Stimulated activated CD8-positive, alpha-beta memory T cell treated with anti-CD3 and anti-CD28 coated beads, Interleukin-4, amount 100 ng/mL, for 1 hour (primary cell): ENCODE measurements at places on chromosomes 7 and 10.

GRCh38 chr10:58028597-58029366, 238.9 kb downstream of the IPMK start:
- DNase-seq: no peak

- DNase-seq: no peak
These were observed 33.2 kb downstream of the CDH23 start for GRCh38 chr10:71429929-71430328.

DNA sequence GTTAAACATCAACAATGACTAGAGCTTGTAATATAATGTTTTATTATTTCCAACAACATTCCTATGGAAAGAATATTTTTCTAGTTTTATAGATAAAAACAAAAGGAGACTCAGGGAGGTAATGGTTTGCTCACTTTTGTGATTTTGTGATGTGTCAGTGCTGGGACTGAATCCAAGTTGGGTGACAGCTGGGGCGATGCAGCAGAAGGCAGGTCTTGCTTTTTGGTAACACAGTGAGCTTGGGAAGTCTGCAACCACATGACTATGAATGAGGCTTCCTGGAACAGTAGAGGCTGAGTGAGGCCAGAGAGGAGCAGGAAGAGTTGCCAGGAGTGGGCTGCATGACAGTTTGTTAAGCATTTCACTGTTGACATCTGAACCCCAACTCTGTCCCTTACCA, 4.9 kb upstream of the YKT6 start:
- DNase-seq: no peak

DNA sequence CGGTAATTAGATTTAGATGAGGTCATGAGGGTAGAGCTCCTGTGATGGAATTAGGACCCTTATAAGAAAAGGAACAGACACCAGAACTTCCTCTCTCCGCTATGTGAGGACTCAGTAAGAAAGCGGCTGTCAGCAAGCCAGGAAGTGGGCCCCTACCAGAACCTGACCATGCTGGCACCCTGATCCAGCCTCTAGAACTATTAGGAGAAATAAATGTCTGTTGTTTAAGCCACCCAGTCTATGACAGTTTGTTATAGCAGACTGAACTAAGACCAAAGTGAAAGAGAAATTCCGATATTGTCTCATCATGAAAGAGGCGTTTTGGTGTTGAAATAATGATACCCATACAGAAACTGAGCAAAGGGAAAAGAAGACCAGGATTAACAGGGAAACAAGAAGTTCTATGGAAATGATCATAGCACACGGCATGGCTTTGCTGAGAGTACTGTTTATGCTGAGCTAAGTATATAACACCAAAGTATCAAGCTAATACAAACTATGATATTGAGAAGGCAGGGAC, 9.2 kb downstream of the CLEC2L start:
- no peak for DNase-seq

GRCh38 chr7:85033263-85033662, 153.6 kb downstream of the SEMA3D start:
- no peak for DNase-seq

- DNase-seq: no peak
These were observed 182.3 kb downstream of the NPSR1 start for GRCh38 chr7:34840176-34840785.

- DNase-seq: no peak
These were observed 13.4 kb downstream of the HNRNPF start for GRCh38 chr10:43395571-43396060.

GRCh38 chr7:100693312-100694097, 545 bp downstream of the GIGYF1 start:
- no peak for DNase-seq

GRCh38 chr7:49883933-49884332, 110.5 kb downstream of the VWC2 start:
- no peak for DNase-seq

DNA sequence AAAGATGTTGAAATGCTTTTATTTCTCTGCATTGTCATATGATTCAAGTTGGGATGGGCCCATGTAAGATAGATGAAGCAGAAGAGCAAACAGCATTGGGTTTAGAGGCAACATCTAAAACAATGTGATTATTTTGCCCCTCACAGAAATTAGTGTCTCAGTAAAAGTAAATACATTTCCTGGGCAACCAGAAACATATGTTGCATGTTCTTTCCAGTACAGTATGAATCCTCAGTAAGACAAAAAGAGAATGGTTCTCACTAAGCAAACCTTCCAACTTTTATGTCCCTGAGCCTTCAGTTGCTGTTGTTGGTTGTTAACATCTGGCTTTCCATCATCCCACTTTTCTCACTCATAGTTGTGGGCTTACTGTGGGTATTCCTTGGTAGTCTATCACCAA, 222.5 kb upstream of the PRPS1L1 start:
- DNase-seq: no peak

DNA sequence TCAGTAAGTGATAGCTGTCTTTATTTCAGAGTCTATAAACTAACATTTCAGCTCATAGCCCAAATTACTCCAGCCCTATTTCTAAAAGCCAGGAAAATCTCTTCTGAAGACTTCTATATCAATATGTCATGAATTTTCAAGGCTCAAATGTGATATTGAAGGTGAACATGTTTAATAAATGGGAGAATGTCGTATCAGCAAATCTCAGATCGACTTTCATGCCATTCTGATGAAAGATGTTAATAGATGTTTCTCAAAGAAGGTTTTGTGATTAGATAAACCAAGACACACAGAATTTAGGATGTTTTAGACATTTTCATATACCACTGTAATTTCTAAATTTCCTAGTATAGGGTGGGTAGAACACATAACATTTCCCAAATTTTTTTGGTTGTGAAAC, 380.6 kb downstream of the ARL4A start:
- no peak for DNase-seq

DNA sequence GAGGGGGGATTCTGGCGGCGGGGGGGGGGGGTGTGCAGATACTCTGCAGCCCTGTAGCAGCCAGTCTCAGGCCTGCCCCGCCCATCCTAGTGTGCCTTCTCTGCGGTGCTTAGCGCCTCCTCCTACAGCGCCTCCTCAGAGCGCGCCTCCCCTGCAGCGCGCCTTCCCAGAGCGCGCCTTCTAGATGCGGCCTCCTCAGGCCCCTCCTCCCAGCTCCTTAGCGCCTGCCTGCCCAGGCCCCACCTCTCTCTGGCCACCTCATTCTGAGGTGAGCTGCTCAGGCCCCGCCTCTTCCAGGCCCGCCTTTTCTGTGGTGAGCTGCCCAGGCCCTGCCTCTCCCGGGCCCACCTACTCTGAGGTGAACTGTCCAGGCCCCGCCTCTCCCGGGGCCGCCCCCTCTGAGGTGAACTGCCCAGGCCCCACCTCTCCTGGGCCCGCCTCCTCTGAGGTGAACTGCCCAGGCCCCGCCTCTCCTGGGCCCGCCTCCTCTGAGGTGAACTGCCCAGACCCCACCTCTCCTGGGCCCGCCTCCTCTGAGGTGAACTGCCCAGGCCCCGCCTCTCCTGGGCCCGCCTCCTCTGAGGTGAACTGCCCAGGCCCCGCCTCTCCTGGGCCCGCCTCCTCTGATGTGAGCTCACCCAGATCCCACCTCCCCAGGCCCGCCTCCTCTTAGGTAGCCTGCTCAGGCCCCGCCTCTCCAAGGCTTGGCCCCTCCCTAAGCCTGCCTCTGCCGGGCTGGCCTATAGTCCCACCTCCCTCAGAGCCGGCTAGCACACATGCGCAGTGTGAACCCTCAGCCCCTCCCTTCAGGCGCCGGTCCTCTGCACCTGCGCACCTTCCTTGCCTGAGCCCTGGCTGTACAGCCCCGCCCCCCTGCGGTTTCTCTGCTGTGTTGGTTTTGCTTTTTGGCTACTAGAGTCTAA, 2.1 kb upstream of the SGCE start:
- DNase-seq: peak; percentile 85

GRCh38 chr10:70355051-70356021, 27.1 kb downstream of the LRRC20 start:
- DNase-seq: no peak

DNA sequence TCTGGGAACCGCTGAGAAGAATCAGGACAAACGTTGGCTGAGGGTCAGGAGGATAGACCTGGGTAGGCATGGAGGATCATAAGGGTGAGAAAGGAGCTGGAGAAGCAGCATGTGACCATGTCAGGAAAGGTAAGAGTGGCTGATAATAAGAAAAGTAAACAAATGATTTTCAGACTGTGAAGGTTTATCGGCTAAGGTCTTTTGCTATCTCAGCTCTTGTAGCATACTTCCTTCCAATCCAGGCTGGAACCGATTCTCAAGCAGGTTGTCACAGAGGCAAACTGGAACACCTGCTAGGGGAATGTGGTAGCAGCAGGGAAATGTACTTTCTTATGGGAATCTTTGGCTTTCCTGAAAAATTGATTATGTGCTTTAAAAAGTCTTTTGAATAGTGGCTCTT, 74.7 kb downstream of the TMEM168 start:
- no peak for DNase-seq

GRCh38 chr7:72453471-72453870, 41.3 kb upstream of the CALN1 start:
- DNase-seq: no peak

GRCh38 chr10:44234483-44234875, 150.4 kb downstream of the CXCL12 start:
- DNase-seq: no peak

GRCh38 chr7:28114056-28114455, 66.5 kb downstream of the JAZF1 start:
- no peak for DNase-seq

- no peak for DNase-seq
These were observed 29.5 kb downstream of the CTNNA3 start for GRCh38 chr10:67666416-67667034.

DNA sequence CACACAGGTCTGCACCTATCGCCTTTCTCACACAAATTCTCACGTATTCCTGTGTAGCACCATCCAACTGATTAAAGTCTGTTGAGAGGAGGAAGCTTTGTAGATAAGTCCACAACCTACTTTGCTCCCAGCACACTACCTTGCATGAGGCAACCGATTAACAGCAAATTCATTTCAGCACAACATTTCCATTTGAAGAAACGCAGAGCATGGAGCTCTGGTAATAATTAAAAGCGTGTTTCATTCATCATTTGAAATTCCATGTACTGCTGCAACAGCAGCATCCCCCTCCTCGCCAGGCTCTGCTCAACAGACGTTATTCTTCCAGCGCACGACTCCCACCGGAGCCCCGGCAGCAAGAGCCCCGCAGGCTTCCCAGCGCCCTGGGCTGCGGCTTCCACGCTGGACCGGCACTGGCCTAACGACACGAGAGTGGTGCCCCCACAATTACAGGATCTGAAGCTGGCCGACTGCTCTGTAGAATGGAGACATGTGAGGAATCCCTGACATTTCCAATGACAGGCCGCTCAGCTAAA, 118.8 kb downstream of the DIP2C start:
- no peak for DNase-seq

DNA sequence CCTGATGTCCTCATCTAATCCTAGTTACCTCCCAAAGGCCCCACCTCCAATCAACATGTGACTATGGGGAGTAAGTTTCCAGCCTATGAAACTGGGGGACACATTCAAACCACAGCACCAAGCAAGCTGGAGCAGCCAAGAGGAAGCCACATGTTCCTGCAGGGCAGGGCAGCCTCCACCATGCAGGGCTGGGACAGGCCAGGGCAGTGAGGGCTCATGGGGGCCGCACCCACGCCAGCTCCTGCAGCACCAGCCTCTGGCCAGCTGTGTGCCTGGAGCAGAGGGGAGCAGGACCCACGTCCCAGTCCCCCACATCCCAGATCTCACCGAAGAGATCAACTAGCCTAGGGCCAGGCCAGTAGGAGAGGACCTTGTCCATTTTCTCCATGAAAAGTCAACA, 85.9 kb upstream of the INSIG1 start:
- DNase-seq: no peak

GRCh38 chr7:152136686-152137085, 111.2 kb downstream of the GALNT11 start:
- no peak for DNase-seq

GRCh38 chr10:50421026-50421719, 169.9 kb upstream of the ASAH2 start:
- DNase-seq: no peak

DNA sequence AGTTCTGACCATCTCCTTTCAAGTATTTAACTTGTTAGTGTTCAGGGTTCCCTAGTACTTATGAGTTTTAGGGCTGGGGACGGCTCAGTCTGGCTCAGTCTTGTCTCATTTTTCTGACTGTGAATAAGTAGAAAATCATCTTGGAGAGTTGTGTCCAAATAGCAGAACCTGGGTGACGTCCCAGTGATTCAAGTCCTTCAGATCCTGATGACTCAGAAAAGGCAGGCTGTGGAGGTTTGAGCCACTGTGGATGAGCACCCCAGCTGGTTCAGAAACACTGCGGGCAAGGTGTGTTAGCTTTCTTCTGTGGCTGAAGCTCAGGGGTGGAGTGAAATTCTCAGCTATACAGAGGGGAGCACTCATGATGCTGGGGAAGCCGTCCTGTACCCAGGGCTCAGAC, 154.4 kb upstream of the NPY start:
- DNase-seq: no peak

DNA sequence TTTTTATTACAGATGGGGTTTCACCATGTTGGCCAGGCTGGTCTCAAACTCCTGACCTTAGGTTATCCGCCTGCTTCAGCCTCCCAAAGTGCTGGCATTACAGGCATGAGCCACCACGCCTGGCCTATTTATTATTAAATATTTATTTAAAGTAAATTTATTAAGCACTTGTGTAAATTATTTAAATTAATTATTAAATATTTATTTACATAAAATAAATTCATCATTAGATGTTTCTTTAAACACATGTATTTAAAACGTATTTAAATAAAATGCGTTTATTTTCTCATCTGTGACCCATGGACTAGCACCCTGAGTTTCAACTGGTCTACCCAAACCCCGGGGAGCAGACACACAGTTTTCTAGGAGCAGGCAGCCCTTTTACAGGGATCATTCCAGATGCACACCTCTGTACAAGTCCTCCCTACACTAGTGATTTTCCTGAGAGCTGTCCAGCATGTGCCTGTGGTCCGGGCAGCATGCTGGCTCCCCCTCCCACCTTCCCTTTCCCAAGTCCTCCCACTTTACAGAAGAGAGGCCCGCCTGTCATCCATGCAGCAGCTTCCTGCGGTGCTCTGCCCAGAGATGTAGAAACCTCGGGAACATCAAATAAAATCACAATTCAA, 89.2 kb upstream of the ATP6V0A4 start:
- DNase-seq: no peak

- DNase-seq: no peak
These were observed 1.3 kb downstream of the LIMK1 start for GRCh38 chr7:74084722-74085578.

DNA sequence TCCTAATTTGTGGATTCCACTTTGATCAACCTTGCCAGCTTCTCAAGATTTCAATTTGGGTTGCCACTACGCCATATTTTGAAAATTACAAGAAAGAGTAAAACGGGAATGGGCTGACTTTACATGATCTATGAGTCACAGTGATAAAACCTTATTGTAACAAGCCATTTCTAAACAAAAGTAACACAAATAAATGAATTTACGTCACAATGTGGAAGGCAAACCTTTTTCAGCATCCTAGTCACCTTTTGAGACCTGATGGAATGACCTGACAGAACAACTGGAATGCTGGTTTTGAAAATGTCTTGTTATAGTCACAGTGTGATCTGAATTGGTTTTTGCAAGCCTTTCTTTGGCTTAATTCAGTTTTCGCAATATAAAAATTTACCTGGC, 85.9 kb downstream of the CDK6 start:
- DNase-seq: no peak
